NB4 (cell line): ENCODE measurements at places on chromosomes 5 and 9.

GRCh38 chr9:128628471-128629048, 28.1 kb downstream of the DYNC2I2 start:
- no peak for DNase-seq

DNA sequence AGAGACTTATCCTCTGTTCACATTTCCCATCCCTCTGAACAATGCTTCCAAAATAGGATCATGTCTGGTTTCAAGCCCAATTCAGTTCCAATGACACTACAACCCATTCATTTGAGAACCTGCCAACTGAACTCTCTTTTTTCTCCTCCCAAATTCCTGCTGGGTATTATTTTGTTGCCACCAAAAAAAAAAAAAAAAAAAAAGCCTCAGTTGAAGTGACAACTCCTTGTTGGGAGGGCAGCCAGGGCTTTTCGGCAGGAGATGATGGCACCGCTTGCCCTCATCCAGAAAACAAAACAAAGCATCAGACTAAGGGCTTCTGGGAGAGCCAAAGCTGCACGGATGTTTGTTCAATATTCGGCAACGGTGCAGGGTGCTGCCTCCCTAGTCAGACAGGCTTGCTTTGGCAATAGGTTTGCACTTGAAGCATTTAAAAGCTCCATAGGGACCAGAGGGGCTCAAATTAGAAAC, 30.6 kb upstream of the TRIM32 start:
- DNase-seq = no peak

- DNase-seq = no peak
Measured at GRCh38 chr5:157088342-157088990, 20.4 kb downstream of the HAVCR2 start.

GRCh38 chr5:19099195-19099594, 888.8 kb downstream of the CDH18 start:
- DNase-seq = no peak

GRCh38 chr5:61280761-61281427, 51.2 kb upstream of the ZSWIM6 start:
- no peak for DNase-seq

GRCh38 chr9:12933957-12934356, 159.1 kb downstream of the LURAP1L start:
- DNase-seq = no peak

DNA sequence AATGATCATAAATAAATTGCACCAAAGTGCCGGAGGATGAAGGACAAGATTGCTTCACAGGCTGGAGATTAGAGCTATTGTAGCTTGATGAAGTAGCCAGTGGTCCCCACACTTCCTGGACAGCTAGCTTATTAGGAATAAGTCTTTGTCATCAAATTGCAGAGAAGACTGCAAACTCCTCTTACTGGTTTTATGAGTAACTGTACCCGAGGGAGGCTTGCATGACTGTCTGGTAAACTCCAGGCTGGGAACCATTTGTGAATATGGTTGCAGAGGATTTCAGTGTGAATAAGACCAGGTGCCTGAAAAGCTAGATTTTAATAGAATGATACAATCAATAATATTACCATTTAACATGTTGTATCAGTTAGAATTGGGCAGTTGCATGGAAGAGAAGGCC, 36.5 kb upstream of the SEMA5A start:
- DNase-seq = no peak

DNA sequence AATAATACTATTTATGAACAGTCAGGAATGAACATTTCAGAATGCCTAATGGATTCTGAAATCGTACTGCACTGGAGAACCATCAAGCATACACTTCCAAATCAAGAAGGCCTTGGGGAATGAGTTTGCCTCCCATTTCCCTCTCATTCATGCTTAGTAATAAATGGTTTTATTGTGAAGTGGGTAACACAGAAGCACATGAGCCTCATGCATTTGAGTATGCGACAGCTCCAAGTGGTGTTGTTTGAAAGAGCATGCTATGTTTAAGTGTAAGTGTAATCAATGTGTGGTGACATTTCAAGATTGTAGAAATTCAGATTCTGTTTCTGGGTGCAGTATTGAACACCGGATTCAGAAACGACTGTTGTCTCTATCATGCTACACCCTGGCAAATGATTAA, 60.0 kb downstream of the SGCD start:
- no peak for DNase-seq

DNA sequence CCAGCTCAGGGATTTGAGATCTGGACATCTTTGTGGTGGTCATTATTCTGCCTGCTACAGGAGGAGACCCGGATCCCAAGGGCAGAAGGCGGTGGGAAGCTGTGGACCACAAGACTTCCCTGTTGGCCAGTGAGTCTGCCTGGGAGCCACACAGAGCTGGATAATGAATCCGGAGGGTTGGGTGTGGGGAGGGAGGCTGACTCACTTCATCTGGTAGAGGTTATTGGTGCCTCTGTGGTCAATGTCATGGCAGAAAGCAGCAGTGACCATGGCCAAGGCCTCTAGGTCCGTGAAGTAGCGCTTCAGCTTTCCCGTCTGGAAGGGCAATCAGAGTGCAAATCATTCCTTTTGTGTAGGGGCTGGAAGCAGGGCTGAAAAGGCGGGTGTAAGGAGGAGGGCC, 58.5 kb downstream of the PDE6A start:
- no peak for DNase-seq

DNA sequence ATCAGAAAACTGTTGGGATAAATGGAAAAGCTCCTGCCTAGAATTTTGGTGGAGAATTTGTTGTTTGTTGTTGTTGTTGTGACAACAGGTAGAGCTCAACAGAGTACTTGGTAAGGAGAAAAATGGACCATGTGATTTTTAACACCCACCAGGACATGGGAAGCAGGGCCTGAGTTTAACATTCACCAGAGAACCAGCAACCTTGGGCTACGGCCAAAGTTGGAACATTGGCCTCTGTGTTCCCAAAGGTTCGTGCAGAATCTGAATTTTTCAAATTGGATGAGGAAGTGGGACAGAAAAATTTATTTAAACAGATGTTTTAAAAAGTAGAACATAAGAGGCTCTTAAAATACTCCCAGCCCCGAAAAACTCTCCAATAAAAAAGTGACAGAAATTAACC, 127.0 kb downstream of the GNA14 start:
- no peak for DNase-seq

DNA sequence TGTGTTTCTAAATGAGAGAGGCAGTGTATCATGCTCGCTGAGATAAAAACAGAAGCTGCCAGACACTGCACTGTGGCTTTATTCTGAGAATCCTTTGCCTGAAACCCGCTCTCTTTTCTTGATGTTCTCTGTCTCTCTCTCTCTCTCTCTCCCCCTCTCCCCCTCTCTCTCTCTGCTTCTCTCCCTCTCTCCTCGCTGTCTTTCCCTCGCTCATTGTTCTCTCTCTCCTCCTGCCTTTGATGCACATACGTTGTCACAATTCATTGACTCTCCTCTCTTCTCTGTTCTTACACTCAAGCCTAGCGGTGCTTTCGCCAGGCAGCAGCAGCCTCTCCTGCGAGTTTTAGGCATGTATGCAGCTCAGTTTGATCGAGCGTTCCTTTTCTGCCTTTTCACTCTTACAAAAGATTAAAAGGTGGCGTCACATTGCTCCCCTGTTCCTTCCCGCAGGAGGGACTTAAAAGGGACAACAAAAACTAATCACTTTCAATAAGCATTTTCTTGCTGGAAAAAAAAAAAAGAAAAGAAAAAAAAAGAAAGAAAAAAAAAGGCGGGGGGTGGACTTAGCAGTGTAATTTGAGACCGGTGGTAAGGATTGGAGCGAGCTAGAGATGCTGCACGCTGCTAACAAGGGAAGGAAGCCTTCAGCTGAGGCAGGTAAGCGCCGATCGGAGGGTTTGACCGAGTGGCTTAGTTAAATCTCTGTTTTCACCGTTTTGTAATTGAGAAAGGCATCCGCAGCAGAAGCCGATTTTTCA, 717.9 kb upstream of the WWC1 start:
- no peak for DNase-seq

DNA sequence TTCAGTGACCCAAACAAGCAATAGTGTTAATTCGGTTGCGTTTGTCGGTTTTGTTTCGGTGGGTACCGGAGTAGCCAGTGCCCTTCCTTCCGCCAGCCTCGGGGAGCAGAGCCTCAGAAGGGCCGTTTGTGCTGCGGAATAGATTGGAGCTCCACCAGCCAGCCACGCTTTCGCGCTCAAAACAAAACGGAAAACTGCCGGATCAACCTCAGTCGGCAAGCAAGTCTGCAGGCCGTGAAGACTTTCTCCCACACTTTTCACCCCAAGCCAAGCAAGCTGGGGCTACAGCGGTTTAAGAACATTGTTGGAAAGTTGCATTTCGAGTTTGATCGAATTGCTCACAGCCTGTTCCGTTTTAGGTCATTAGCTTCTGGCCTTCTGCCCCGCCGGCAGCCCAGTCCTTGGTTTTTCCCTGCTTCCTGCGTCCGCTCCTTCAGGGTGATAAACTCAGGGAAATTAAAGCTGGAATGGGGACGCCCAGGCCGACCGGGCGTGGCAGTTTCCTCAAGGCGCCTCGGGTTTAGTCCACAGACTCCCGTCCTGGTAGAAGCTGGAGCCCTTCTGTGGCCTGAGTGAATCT, 803 bp upstream of the CCNO start:
- peak; percentile 27 for DNase-seq

GRCh38 chr5:140402258-140403074, 833 bp downstream of the ANKHD1 start:
- DNase-seq = peak; percentile 77

DNA sequence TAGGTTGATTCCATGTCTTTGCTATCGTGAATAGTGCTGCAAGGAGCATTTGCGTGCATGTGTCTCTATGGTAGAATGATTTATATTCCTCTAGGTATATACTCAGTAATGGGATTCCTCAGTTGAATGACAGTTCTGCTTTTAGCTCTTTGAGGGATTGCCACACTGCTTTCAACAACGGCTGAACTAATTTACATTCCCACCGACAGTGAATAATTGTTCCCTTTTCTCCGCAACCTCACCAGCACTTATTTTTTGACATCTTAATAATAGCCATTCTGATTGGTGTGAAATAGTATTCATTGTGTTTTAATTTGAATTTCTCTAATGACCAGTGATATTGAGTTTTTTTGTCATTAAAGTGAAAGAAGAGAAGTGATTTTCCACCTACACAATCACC, 18.5 kb downstream of the IFNA5 start:
- peak; percentile 53 for DNase-seq

- no peak for DNase-seq
Measured at GRCh38 chr9:119372951-119373350, 3.7 kb upstream of the BRINP1 start.

DNA sequence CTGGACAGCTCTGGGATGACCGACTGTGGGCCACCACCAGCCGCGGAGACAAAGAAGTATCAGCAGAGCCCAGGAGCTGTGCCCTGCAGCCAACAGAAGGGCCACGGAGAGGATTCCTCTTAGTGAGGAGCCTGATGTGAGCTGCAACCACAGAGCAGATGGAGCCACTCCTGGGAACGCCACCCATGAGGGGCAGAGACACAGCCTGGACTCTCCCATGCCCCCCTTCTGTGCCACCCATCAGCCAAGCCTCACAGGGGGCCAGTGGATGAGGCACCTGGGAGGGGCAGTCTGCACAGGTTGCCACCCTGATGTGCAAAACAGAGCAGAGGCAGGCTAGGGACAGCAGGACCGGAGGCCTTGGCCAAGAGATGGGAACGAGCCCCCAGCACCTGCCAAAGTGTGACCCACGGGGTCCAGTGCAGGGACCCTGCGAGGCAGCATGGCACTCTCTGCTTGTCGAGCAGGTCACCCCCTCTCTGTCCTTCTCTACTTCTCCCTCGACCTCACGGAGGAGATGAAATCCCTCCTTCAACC, 380.7 kb upstream of the IRX1 start:
- no peak for DNase-seq

DNA sequence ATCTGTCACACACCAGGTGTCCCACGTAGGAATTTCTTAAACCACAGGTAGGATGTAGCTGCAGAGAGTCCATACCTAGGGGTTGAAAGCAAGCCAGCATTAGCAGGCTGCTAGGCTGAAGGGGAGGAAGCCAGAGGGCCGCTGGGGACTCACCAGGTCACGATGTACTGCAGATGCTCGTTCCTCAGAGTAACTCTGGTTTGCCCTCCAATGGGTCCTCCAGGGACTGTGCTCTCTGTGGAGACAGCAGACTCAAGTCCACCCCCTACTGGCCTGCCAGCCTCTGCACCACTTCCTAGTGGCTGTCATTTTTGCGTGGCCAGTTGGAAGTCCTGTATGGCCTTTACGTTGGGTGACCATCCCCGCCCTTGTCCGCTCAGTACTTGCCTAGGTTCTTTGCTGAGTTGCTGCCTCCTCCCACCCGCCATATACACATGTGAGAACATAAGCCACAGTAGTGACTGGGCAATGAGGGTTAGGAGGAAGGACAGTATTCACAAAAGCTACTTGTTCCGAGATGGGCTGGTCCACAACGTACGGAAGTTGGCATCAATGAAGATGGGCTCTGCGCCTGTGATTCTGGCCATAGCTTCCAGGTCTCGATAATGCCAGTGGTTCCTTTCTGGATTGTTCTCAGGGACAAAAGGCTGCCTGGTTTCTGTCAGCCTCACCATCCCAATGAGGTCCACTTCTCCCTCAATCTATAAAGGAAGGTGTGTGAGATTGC, 4.1 kb downstream of the RPL7A start:
- DNase-seq = peak; percentile 90

DNA sequence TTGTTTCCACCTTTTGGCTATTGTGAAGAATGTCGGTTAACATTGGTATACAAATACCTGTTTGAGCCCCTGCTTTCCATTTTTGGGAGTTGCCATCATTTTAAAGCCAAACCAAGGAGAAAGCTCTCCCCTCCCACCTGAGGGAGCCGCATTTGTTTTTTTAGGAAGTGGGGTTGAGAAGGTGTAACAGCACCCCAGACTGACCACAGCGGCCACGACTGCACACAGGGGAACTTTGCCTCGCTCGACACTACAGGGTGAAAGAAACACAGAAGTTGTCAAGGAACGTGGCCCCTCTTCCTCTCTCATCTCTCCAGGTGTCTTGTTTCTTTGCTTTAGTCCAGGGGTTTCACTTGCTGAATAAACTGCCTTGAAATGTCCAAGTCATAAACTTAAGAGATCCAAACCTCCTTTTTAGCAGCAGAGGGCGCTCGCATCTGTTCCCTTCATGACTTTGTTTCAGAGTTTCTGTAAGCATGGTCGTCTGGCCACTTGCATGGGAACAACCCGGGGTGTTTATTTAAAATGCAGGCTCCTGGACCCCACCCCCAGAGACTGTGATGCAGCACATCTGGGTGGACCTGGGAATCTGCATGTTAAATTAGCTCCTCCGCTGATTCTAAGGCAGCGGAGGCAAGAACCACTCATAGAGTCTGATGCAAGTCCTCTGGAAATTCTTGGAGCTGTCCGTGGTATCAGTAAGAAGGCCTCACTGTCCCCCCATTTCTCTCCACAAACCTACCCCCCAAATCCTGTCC, 2.1 kb upstream of the TTLL11 start:
- DNase-seq = peak; percentile 71

DNA sequence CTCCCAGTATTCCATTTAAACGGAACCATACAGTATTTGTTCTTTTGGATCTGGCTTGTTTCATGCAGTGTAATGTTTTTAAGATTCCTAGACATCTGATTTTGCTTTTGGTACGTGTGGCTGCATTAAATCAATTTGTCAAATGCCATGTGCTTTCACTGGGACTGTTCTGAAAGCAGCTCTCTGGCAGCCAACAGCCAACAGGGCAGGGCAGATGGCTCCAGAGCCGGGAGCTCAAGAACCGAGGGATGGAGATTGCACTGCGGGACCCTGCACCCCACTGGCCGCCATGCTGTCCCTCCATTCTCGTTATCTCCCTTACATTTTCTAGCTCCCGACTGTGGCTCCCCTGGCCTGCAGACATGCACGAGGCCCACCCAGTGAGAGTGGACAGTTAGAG, 33.4 kb upstream of the AIF1L start:
- DNase-seq = no peak

- peak; percentile 82 for DNase-seq
Measured at GRCh38 chr5:142426129-142427014, 101.6 kb upstream of the SPRY4 start.

GRCh38 chr9:23467276-23467675, 358.8 kb downstream of the ELAVL2 start:
- DNase-seq = no peak
